ENCODE measurements at places on chromosomes 12 and 14.

DNA sequence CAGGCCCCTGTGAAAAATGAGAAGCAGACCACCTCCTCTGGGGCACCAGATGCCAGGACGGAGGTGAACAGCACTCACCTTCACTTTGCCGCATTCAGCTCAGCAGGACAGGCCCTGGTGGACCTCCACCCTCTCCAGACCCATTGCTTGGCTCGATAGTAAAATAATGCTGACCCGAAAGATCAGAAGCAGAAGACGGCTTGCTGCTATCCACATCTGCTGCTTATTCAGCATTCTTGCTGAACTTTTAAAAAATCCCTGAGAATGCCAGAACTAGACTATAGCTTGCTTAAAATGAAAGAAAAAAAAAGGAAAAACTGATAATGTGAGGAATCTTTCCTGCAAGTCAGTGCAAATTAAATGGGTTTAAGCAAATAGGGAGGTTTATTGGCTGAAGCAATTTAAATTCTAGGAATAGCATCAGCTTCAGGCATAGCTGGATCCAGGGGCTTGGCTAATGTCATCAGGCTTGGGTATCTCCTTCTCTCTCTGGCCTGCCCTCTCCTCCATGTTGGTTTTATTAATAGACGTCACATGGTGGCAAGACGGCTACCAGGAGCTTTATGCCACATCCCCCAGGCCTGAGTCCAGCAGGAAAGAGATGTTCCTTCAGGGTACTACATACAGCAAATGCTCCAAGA is 137.9 kb downstream of the SCARB1 start:
- no peak for DNase-seq

- DNase-seq: no peak
Measured at GRCh38 chr14:70665448-70666360, 24.0 kb downstream of the TTC9 start.

DNA sequence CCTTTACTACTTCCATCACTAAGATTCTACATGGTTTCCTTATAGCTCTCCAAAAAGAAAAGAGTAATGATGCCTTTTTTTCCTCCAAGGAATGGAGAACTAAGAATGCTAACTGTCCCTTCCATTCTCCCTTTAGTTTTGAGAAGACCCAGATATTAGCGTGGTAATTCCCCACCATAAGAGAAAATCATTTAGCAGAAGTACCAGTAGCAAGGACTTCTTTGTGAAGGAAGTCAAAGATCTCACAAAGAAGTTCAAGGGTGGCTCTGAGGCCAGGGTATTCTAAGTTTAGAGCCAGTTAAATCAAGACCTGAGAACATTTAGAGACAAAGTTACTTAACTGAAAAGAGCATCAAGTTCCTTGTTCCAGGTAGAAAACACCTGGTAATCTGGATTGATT is 7.3 kb downstream of the USP15 start:
- DNase-seq: no peak

GRCh38 chr14:99242238-99242637 is 29.8 kb downstream of the BCL11B start:
- no peak for DNase-seq

GRCh38 chr14:88551094-88551870 is 3.5 kb downstream of the PTPN21 start:
- peak; percentile 55 for DNase-seq

- no peak for DNase-seq
Measured at GRCh38 chr14:88929656-88930436, 105.4 kb downstream of the TTC8 start.
